ENCODE measurements at places on chromosomes 16 and 17. TPM values are rescaled to one million over a fixed set of nuclear protein-coding genes. Genes with fewer than 3 reads are reported as not detected.

DNA sequence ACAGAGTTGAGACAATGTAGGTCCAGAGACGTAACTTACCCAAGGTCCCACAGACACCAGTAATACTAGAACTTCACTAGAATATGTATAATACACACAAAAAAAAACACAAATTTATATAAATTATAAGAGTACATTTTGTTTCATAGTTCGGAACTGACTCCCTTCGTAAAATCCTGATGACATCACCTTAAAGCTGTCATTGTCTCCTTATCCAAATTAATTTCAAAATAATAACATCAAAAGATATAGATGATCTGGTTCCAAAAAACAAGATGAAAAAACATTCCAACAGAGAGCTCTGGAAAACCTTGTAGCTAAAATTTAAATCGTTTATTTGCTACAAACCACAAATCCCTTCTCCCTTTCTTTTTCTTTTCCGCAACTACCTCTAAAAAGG is 10.0 kb downstream of the FBXL20 start:
- DNase-seq = no peak
- H3K27ac ChIP-seq = no peak overlapping the region
- H3K36me3 ChIP-seq = no peaks in the 10 kb centered on the region
- H3K4me3 ChIP-seq = no peak overlapping the region
- H3K4me1 ChIP-seq = no peaks in the 10 kb centered on the region
- no peaks in the 10 kb centered on the region for H3K27me3 ChIP-seq

DNA sequence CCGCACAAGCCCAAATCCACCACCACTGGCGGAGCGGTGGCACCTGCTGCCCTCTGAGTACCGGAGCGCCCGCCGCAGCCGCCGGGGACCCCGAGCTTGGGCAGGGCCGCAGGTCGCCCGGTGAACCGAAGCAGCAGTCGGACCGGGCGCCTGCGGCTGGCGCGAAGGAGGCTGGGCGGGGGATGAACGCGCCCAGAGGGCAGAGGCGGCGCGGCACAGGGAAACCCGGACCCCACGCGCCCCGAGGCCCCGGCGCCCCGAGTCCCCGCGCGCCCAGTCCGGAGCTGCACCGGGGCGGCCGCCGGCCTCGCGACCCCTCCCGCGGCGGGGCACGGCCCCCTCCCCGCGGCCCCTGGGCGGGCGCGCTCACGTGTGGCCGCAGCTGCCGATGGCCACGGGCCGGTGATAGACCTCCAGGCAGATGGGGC is 393 bp downstream of the RNF166 start:
- no peak for DNase-seq
- H3K27me3 ChIP-seq = no peaks in the 10 kb centered on the region
- peaks cover 19% of the 10 kb centered on the region for H3K4me1 ChIP-seq

DNA sequence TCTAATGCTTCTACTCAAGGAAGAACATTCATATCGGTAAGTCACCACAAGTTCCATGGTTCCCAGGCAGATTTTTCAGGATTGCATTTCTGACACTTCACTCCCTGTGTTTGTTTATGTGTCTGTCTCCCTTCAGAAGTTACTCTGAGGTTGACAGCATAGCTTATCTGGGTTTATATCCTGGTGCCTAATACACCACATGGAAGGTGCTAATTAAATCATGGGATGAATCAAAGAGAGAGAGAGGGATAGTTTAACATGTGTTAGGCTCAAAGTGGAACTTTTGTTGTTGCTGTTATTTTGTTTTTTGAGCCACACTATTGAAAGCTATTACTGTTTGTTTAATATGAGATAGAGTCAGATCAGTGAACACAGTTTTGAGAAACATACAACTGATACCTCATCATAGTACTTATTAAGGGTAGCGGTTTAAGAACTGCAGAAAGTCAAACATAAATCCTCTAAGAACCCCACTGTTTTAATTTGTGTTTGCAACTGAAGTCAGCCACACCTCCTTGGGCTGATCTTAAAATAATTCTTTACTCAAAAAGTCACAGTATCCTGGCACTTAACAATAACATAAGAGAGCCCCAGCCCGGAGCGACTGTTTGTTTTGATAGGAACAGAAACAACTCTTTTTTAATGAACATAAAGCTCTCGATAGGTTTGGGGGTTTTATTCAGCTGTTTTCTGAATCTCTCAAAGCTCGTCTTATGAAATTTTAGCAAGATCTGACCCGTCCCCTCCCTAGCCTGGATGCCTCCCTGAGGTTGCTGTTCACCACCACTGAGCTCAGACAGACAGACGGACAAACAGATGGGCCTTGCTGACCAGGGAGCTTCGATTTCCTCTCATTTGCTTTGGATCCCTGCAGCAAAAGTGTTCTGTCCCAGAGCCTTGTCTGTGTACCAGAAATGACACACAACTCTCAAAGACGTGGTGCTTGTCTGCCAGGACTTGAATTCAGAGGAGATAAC is 98.3 kb upstream of the MYOCD start:
- DNase-seq = no peak
- H3K4me1 ChIP-seq = no peaks in the 10 kb centered on the region
- peaks cover 17% of the 10 kb centered on the region for H3K27me3 ChIP-seq
- no peak overlapping the region for H3K4me3 ChIP-seq
- H3K36me3 ChIP-seq = no peaks in the 10 kb centered on the region

DNA sequence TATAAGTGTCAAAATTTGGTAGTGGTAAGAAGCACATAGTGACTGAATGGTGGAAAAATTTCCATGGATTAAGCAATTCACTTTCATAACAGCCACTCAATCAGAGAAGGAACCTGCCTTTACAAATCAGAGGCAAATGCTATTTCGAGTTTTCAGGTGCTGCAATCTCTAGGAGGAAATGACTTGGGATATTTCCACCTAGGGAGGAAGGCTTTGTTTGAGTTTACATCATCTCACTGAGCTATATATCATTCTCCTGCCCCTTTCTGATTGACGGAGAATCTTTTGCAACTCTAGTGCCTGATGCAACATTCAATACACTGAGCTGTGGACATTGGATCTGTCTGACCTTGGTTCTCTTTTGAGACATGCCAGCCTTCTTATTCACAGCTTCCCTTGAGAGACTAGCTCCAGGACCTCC is 26.3 kb downstream of the MARCHF10 start:
- H3K27ac ChIP-seq = peak overlapping the region; percentile 98
- peak overlapping the region; percentile 27 for H3K4me3 ChIP-seq
- no peaks in the 10 kb centered on the region for H3K27me3 ChIP-seq
- peaks cover 61% of the 10 kb centered on the region for H3K4me1 ChIP-seq
- H3K36me3 ChIP-seq = peaks cover 4% of the 10 kb centered on the region

DNA sequence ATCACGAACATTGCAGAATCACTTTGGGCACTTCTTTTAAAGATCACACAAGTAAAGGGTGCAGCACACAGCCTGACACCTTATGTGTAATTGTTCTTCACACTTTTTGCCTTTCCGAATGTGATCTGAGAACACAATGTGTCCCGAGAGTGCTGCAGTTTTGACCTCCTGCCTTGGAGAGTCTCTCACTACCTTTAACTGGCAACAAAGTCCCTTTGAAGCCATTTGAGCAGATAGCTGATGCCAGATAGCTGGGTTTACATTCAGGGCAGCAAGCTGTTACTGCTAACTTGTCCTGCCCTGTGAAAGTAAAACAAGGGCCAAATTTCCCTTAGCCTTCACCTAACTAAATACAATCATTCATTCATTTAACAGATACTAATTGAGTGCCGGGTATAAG is 411.0 kb upstream of the DYNLRB2 start:
- H3K4me3 ChIP-seq = no peak overlapping the region
- no peaks in the 10 kb centered on the region for H3K36me3 ChIP-seq
- peaks cover 54% of the 10 kb centered on the region for H3K27me3 ChIP-seq
- no peak overlapping the region for H3K27ac ChIP-seq
- H3K4me1 ChIP-seq = no peaks in the 10 kb centered on the region

GRCh38 chr17:78359321-78359996 is 418 bp downstream of the SOCS3 start:
- H3K27me3 ChIP-seq = no peaks in the 10 kb centered on the region
- no peak for DNase-seq
- peak overlapping the region; percentile 39 for H3K27ac ChIP-seq
- H3K36me3 ChIP-seq = no peaks in the 10 kb centered on the region

- DNase-seq = no peak
- no peaks in the 10 kb centered on the region for H3K36me3 ChIP-seq
- no peak overlapping the region for H3K4me3 ChIP-seq
- no peaks in the 10 kb centered on the region for H3K4me1 ChIP-seq
These were observed 13.6 kb upstream of the BCAS3 start for GRCh38 chr17:60664022-60664421.

- H3K4me3 ChIP-seq = peak overlapping the region; percentile 60
- no peaks in the 10 kb centered on the region for H3K36me3 ChIP-seq
- H3K4me1 ChIP-seq = peaks cover 24% of the 10 kb centered on the region
These were observed 30.1 kb upstream of the BAHCC1 start for GRCh38 chr17:81365148-81365600.

- H3K27ac ChIP-seq = no peak overlapping the region
- no peak for DNase-seq
- H3K4me1 ChIP-seq = no peaks in the 10 kb centered on the region
- no peaks in the 10 kb centered on the region for H3K36me3 ChIP-seq
- H3K27me3 ChIP-seq = no peaks in the 10 kb centered on the region
- no peak overlapping the region for H3K4me3 ChIP-seq
These were observed 22.5 kb upstream of the CMTR2 start for GRCh38 chr16:71311553-71312158.

- H3K4me3 ChIP-seq = no peak overlapping the region
- no peaks in the 10 kb centered on the region for H3K27me3 ChIP-seq
- DNase-seq = peak; percentile 37
- no peaks in the 10 kb centered on the region for H3K36me3 ChIP-seq
- H3K27ac ChIP-seq = no peak overlapping the region
- H3K4me1 ChIP-seq = no peaks in the 10 kb centered on the region
These were observed 21.9 kb upstream of the CDH5 start for GRCh38 chr16:66344533-66345145.

DNA sequence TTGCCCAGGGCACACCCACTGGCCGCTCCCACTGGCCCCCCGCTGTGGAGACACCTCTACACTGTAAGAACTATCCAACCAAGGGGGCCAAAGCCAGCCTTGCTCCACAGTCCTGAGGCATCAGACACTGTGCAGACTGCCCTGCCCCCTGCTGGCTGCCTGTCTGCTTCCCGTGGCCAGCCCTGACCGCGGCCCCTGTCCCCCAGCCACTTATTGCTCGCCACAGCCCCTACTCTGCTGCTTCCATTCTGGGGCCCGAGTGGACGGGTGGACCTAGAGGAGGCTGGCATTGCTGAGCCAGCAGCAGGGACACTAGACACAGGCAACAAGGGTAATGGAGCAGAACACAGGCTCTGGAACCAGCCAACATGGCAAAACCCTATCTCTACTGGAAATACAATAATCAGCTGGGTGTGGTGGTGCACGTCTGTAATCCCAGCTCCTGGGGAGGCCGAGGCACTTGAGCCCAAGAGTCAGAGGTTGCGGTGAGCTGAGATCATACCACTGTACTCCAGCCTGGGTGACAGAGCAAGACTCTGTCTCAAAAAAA is 19.7 kb upstream of the LRRC37A3 start:
- peaks cover 51% of the 10 kb centered on the region for H3K4me1 ChIP-seq
- DNase-seq = peak; percentile 70
- H3K27ac ChIP-seq = peak overlapping the region; percentile 89
- H3K27me3 ChIP-seq = no peaks in the 10 kb centered on the region
- no peak overlapping the region for H3K4me3 ChIP-seq
- no peaks in the 10 kb centered on the region for H3K36me3 ChIP-seq

DNA sequence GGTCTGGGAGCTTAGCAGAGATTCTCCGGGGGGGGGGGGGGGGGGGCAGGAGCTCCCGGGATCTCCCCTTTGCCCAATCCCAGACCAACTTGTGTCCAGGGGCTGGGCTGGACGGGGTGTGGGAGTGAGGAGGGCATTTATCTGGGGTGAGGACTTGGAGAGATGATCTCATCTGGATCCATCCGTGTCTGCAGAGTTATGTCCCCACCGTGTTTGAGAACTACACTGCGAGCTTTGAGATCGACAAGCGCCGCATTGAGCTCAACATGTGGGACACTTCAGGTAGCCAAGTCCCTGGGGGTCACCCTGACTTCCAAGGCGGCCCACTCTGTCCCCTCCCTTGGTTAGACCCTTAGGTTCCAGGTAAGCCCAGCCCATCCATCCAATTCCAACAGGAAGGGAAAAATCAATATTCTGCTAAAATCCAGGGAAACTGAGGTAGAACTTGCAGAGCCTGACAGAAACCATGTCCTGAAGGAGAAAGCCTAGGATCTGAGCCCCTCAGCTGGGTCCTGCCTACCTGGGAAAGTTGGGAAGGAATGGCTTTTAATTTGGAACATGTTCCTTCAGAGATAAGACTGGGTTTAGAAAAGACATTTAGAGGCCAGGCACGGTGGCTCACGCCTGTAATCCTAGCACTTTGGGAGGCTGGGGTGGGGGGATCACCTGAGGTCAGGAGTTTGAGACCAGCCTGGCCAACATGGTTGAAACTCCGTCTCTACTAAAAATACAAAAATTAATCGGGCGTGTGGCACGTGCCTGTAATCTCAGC is 921 bp downstream of the RND2 start:
- H3K4me3 ChIP-seq = no peak overlapping the region
- H3K36me3 ChIP-seq = no peaks in the 10 kb centered on the region
- H3K27me3 ChIP-seq = no peaks in the 10 kb centered on the region
- no peak overlapping the region for H3K27ac ChIP-seq
- peaks cover 10% of the 10 kb centered on the region for H3K4me1 ChIP-seq

- no peak for DNase-seq
- no peak overlapping the region for H3K4me3 ChIP-seq
- H3K36me3 ChIP-seq = no peaks in the 10 kb centered on the region
- H3K27me3 ChIP-seq = no peaks in the 10 kb centered on the region
- H3K4me1 ChIP-seq = no peaks in the 10 kb centered on the region
- H3K27ac ChIP-seq = no peak overlapping the region
These were observed 53.9 kb upstream of the ERN1 start for GRCh38 chr17:64183815-64184214.

DNA sequence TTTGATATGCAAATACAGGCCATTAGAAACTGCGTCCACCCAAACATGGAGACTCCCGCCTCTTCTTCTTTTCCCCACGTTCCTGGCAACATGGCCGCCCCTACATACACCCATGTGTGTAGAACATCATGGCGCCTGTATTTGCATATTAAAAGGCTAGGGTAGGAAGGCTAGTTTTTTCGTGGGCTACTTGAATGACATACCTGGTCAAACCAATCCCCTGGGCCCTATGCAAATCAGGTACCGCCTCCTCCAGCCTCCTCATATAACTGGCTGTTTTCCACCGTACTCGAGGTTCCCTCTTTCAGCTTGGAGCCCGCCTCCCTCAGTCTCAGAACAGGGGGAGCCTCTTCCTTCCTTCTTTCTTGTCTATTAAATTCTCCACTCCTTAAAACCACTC is 840 bp upstream of the CD300LB start:
- H3K4me3 ChIP-seq = no peak overlapping the region
- DNase-seq = no peak
- peaks cover 95% of the 10 kb centered on the region for H3K27me3 ChIP-seq

DNA sequence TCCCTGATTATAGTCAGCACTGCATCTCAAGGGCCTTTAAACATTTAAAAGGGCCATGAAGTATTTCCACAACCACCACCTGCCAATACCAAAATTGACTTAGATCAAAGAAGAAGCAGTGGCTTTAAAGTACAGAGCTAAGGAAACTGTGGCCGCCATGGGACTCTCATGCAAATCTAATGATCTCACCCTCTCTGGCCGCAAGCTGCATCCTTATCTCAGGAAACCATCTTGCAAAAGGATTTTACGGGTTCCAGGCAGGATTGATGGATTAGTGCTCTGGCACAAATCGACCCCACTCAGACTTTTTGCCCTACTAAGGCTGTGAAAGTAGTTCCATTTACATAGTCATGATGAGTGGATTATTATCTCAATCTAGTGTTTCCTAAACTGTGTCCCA is 22.6 kb downstream of the CDRT4 start:
- H3K4me3 ChIP-seq = no peak overlapping the region
- H3K4me1 ChIP-seq = no peaks in the 10 kb centered on the region
- H3K27me3 ChIP-seq = no peaks in the 10 kb centered on the region
- H3K27ac ChIP-seq = no peak overlapping the region
- DNase-seq = no peak
- no peaks in the 10 kb centered on the region for H3K36me3 ChIP-seq

SLC38A10 gene
- total RNA-seq = 127 TPM

LHX1 gene
- total RNA-seq = 9.1 TPM

PSMB10 gene
- 56.2 TPM for total RNA-seq

ABCC6 gene
- 1.7 TPM for total RNA-seq

ACTG1 gene
- total RNA-seq = 3,629 TPM
